ENCODE measurements at places on chromosomes 12 and 14.
A peak's percentile ranks its signal among the peaks of the same experiment; 100 is the strongest.

DNA sequence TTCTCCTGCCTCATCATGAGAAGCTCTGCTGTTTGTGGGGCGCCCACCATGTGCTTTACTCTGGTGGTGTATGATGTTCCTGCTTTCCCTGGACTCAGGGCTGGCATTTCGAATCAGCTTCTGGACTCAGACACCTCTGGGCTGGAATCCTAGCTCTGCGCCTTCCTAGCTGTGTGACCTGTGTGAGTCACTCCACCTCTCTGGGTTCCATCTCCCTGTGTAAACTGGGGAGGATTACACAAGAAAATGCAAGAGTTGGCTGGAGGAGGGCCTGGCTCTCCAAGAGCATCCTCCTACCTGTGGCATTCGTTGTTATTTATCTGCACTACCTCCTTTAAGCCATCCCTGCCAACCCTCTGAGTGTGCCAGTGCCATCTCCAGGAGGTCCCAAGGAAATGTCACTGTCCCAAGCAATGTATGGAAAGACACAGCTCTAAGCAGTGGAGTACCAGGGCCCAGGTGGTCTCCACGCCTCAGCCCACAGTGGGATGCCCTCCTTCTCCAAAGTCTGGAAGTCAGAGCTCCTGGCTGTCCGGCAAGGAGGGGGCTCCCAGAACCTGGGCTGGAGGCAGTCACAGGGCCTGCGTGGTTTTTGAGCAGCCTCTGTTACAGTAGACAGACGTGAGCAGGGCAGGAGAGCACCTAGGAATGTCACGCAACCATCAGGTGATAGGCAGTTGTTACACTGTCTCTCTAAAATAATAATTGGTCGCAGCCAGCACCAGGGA lies 7.3 kb upstream of the TNFAIP2 start:
- no peak for DNase-seq

DNA sequence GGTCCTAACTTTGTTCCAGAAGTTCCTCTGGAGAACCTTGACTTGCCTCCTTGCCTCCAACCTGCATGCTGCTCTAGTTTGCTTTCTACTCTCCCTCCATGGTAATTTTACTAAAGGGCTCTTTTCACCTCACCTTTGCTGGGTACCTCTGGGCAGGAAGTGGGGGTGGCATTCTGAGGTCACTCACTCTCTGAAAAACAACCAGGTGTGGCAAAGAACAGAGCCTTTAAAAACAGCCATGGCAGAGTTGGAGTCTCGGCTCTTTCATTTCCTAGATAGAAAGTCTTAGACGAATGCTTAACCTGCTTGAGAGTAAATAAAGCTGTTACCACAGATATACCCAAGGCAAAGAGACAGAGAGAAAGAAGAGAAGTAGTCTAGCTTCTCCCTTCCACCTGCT lies 827.9 kb downstream of the BCL11B start:
- DNase-seq: no peak

GRCh38 chr14:30225176-30225575 lies 297.5 kb upstream of the PRKD1 start:
- DNase-seq: no peak

DNA sequence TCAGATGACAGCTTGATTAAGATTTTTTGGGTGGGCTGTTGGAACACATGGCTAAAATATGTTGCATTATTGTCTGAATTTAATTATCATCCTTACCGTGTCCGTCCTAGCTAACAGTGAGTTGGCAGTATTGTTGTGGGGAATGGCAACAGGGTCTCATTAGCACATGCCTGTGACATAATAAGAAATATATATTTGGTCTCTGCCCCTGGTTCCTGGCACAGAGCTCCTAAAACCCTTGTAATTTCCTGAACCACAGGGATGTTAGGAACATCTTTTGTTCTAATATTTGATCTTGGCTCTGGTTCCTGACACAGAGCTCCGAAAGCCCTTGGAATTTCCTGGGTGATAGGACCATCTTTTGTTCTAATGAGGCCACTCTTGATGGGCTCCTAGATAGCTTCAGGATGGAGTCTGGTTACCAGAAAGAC lies 76.0 kb downstream of the SYNE2 start:
- DNase-seq: no peak

- DNase-seq: no peak
Observed at GRCh38 chr14:21059842-21060613, 2.4 kb downstream of the RNASE8 start.

DNA sequence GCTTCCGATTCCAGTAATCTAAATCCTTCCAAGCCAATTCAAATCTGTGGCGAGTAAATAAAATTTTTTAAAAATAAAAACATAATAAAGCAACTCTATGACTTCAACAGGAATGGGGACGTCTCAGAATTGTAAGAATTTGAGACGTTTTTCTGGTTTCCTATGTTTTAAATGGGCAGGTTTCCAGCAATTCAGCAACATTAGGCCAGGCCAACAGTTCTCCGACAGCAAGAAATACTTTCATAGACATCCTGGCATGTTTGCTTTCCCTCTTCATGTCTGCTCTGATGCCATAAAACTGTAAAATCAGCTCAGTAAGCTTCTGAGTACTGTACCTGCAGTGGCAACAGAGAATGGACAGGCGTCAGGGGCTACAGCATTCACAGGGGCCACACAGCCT lies 35.8 kb upstream of the DICER1 start:
- DNase-seq: no peak

DNA sequence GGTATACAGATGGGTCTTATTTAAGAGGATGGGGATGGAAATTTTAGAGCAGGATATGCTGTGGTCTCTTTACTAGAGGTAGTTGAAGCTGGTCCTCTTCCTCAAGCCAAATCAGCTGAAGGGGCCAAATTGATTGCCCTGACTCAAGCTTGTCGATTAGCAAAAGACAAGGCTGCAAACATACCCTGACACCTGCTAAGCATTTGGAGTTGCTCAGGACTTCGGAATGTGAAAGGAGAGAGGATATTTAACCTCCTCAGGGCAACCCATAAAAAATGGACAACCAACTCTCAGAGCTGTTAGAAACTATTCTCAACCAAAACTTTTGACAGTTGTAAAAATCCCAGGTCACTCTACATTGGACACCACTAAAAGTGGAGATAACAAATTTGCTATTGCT lies 15.6 kb downstream of the PTGDR start:
- DNase-seq: no peak

DNA sequence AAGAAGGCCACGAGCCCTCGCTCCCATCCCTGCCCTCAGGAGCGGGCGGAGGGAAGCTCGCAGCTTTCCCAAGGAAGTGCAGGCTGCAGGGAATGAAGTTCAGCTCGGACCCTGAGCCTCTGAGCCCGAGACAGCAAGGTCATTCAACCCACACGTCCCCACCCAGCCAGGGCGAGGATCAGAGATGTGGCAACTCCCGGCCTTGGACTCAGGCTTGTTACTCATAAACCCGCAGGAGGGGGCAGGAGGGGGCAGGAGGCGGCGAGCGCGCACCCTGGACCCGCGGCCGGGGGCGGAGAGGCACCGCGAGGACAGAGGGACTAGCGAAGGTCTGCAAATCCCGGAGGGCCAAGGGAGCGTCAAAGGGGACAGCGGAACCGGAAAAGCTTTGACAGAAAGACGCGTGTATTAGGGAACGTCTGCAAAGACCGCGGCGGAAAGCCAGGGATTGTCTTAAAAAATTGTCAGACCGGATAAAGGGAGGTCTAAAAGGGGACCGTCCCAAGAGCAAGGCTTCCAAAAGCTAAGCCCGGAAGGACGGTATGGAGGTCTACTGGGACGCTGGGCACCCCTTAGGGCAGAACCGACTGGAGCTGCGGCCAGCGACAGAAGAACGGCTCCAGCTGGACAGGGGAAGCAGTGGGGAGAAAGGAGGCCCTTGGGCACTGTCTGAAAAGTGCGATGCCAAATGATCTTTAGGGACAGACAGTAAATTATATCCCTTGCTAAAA lies 611 bp upstream of the DCAF11 start:
- DNase-seq: peak; percentile 89

GRCh38 chr14:70601162-70601561 lies 707 bp upstream of the MED6 start:
- no peak for DNase-seq

- no peak for DNase-seq
Observed at GRCh38 chr12:111942557-111942956, 70.4 kb downstream of the TMEM116 start.

DNA sequence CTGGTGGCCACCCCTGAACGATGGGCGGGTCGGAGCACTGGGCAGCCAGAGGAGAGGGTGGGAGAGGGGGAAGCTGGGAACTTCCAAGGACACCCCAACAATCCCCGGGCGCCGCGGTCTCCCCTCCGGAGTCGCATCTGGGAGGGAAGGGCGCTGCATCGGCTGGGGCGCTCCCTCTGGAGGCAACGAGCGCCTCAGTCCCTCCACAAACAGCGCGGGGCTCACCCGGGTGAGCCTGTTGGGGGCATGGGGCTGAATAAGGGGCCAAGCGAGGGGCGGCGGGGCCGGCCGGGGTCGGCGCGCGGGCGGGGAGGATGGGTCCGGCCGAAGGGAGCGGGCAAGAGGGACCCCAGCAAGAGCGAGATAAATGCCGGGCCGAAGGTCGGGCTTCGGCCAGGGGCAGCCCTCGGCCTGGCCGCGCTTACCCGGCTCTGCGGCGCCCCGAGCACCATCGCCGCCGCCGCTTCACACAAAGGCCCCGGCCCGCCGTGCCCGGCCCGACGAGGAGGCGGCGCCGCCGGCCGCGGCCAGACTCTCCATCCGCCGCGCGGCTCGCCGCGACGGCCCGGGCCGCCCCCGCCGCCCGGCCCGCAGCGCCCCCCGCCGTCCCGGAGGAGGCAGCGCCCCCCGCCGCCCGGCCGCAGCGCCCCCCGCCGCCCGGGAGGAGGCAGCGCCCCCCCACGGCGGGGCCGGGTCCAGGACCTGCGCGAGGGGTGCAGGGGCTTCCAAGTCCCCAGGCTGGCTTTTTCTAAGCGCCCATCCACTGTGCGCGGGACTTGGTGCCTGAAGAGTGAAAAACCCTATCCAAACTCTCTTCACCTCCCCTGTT lies at the start of gene ZBTB39:
TSS of gene ZBTB39 (minus strand) at position 567 of the 829 bp plus-strand sequence. CDS start 1,629 bp downstream, outside the sequence.
- peak; percentile 84 for DNase-seq

DNA sequence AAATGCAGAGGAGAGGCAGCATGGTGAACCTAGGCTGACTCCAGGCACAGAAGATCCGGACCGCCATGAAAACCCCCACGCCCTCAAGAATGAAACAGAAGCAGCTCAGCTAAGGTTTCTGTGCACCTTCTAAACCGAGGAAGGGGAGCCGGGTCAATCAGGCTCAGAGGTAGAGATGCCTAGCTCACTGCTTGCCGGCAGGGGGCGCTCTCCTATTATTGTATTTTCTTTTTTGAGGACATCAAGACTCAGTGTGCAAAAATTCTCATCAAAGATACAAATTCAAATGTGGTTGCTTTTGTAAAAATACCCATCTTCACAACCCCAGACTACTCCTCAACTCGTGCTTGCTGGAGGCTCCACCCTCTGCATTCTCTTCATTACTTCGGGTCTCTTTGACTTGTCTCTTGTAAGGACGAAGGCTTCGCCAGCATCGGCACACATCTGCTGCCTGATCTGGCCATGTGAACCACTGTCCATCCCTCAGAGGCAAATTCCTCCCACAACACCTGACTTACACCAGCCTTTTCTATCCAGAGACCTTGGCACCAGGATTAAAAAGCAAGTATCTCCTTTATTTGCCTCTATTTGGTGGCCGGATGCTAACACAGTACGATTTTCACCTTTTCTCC lies 33.4 kb upstream of the RNASE3 start:
- peak; percentile 73 for DNase-seq

DNA sequence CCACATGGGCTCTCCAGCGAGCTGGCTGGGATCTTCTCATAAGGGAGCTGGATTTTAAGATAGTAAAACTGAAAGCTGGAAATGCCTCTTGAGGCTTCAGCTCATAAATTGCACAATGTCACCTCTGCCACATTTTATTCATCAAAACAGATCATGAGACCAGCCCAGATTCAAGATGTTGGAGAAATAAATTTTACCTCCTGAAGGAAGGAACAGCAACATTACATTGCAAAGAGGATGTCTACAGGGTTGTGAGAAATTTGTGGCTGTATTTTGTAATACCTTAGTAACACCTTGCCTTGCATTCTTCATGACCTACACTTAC lies 43.1 kb upstream of the KRR1 start:
- DNase-seq: no peak

GRCh38 chr12:27460471-27460978 lies 14.0 kb downstream of the SMCO2 start:
- no peak for DNase-seq

GRCh38 chr12:76621582-76622024 lies 62.0 kb upstream of the OSBPL8 start:
- DNase-seq: peak; percentile 63

- no peak for DNase-seq
Observed at GRCh38 chr12:70069221-70070105, 173.8 kb upstream of the CNOT2 start.

DNA sequence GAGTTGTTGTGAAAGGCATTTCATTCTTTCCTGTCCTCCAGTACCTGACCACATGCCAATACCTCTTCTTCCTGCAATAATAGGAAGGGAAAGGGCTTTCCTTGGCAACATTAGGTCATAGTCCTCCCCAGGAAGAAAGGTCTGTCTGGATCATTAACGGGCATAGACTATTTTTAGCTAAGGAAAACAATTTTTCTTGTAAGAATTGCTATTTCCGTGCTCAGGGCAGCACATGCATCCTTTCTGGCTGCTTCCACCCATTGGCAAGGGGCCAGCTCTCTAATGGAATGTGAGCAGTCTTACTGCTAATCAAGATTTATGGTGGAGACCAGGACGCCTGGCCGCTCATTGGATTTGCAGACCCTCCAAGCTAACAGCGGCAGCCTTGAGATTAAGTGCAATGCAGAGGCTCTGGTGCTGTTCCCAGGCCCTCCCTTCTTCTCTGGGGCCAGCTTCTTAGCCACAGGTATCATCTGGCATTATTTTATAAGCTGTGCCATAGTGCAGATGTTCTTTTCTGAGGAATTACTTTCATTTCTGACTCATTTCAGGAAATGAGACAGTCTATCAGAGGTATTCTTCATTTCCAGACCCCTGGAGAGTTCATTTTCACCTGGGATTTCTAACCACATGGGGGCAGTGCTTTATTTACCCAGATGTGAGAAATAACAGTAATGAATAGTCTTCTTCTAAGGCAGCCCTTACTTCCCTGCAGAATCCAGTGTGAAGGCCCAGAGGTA lies 52.9 kb downstream of the ANO6 start:
- DNase-seq: peak; percentile 17

DNA sequence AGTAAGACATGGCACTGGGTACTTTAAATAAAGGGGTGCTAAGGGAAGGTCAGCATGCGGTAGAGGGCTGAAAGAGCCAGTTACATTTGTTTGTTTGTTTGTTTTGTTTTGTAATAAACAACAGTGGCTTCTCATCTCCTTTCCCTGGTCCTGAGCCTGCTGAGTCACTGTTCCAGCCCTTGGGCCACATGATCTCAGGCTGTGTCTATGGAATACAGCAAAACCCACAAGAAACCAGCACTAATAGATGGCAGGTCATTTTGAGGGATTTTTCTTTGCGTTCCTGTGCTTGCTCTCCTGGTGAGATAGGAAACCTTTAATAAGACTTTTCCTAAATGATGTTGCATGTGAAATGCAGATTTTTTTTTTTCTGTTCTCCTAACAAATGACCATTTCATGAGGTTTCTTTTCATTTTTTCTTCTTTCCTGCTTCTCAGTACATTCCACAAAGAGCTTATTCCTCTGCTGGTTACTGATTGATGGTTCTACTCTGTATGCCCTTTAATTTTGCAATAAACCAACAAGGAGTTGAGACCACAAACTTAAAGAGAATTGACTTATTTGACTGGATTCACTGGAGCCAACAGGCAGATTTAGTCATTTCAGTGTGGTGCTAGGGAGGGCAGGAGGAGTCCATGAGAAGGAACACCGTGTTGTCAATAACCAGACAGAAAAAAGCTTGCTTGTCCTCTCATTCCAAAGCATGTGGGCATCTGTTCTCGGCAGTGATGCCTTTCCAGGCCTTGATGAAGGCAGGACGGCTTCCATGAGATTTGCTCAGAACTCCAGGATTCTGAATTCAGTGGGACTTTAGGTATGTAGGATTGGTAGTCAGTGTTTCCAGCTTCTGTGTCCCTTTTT lies 459.2 kb downstream of the RAD51B start:
- DNase-seq: no peak
